ENCODE measurements at places on chromosomes 6 and 20.

DNA sequence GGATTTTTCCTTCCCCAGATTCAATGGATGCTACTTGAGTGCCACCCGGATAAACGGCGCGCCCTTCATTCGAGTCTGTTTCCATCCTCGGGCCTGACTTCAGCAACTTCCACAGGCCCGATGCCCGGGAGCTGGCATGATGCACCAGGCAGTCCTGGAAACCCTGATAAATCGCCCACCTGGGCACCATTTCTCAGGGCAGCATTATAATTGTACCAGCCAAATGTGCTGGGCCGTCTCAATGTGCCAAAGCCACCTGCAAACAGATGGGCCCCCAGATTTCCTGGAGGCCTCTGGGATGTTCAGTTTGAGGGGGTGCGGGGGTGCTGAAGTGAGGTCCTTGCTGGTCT is 65.8 kb downstream of the NOL4L start:
- no peak for DNase-seq

GRCh38 chr6:129276986-129277385 is 394.0 kb downstream of the LAMA2 start:
- DNase-seq, result no peak

- DNase-seq, result no peak
Measured at GRCh38 chr20:25380945-25381614, 9.6 kb downstream of the ABHD12 start.

DNA sequence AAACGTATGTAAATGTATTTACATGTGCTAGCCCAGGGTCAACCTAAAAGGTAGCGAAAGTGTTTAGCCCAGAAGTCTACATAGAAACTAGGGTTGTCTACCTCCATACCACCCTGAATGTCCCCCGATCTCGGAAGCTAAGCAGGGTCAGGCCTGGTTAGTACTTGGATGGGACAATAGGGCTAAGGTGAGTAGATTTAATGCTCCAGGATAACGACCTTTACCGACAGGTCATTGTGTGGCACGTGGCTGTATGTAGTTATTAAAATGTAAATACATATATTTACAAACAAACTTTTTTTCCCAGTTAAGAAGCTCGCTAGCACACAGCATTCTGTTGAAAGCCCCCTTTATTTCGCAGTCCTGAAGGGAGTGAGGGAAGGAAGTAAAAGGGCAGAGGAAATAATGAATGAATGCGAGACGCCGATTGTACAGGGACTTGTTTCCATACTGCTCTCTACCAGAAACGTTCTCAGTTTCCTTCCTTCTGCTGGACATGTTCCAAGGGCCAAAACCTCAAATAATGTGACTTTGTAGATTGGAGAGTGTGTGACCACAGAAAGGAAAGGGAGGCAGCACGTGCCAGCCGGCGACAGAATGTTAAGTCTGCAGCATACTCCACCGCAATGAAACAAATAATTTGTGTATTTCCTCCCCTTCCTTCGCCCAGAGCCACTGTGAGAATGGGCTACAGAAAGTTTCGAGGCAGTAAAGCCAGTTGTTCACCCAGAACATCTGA is 612 bp downstream of the ADAT2 start:
- DNase-seq, result no peak

DNA sequence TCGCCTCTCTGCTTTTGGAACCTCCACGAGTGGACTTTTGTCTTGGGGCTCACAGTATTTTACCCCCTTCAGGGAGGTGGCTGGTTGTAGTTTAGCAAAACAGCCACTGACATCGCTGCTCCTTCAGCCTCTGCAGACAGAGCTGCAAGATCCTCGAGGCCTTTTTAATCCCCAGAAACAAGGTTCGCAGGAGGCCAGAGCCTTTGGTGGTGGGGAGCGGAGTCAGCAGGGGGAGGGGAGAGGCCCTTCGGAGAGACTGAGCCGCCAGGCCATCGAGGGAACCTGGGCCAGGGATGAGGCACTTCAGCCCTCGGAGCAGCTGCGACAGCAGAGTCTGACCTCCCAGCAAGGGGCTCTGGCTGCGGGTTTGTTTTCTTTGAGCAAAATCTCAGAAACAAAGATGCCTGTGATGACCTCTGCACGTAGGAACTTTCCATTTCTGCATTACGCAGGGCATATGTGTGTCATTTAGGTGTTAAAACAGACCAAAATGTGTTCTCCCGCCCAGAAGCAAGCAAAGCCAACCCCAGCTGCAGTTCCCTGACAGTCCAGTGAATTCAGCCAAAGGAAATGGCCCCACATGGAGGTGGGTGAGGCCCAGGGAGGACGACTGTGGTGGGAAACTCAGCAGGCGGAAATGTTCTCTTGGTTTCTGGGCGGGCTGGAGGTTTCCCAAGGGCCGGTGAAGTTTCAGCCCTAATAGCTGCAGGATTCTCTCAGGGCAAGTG is 171.2 kb upstream of the SULF2 start:
- DNase-seq, result no peak

DNA sequence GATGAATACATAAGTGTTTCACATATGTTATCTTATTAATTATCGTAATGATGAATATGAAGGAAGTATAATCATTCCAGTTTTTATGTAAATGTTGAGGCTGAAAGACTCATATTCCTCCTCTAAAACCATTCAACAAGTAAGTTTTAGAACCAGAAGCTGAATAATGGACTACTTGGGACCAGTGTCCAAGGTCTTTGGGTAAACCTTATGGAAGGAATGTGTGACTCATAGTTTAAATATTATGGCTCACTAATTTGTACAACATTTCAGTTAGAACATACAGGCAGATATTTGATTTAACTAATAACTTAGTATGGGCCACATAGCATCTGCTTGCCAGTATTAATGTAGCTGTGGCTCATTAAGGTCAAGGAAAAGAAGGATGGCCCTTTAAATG is 209.6 kb downstream of the TFAP2B start:
- peak; percentile 34 for DNase-seq

GRCh38 chr6:22132656-22133055 is 164.2 kb downstream of the PRL start:
- no peak for DNase-seq

- no peak for DNase-seq
Measured at GRCh38 chr20:44523746-44524145, 1.9 kb upstream of the SERINC3 start.

DNA sequence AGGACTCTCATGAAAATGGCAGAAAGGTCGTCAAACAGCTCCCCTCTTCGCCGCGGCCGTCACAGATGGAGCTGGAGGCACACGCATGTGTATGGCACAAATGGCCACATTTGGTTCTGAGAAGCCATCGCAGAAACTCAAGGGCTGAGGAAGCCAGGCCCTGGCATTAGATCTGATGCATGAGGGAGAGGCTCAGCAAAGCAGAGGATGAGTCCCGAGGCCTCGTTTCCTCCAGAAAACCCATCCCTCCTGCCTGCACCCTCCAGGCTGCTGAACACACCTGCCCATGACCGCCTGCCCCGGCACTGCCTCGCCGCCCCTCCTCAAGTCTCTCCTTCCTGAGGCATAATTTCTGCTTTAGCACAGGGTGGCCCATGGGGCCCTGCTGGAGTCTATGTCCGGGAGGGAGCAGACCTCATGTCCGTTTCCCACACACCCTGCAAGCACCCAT is 240.3 kb downstream of the DLL1 start:
- DNase-seq, result no peak

GRCh38 chr20:20551409-20551808 is 161.0 kb downstream of the RALGAPA2 start:
- no peak for DNase-seq

DNA sequence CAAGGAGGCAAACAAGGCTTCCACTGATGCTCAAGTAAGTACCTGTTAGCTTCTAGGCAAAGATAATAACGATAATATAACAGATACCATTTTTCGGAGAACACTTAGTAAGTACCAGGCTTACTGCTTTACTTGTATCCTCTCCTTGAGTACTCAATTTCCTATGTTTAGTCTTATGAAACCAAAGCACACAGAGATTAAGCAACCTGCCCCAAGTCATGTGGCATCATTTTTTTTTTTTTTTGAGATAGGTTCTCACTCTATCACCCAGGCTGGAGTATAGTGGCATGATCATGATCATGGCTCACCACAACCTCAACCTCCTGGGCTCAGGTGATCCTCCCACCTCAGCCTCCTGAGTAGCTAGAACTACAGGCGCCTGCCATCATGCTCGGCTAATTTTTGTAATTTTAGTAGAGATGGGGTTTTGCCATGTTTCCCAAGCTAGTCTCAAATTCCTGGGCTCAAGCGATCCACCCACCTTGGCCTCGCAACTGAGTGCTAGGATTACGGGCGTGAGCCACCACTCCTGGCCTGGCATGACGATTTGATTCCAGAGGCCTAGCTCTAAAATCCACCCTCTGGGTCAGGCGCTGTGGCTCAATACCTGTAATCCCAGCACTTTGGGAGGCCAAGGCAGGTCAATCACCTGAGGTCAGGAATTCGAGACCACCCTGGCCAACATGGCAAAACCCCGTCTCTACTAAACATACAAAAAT is 14.0 kb downstream of the SPAG4 start:
- DNase-seq, result no peak

- no peak for DNase-seq
Measured at GRCh38 chr20:34435589-34435988, 72.5 kb downstream of the ITCH start.

- peak; percentile 74 for DNase-seq
Measured at GRCh38 chr6:150403458-150404246, 34.8 kb downstream of the IYD start.

DNA sequence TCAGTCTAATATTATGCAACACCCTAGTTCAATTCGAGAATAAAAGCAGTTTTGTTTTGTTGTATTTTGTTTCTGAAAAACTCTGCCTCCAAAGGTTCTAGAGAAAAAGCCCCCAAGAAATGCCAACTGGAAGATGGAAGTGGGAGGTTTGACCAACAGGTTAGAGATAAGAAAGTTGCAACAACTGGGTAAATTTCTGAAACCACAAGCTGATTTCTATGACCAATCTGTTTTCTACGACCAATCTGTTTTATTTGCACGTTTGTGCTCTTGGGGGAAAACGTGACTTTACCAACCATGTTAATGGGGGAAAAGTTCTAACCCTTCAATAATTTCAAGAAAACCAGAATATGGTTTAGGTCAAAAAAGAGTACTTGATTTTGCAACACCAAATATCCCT is 173.2 kb downstream of the PDE7B start:
- DNase-seq, result no peak

DNA sequence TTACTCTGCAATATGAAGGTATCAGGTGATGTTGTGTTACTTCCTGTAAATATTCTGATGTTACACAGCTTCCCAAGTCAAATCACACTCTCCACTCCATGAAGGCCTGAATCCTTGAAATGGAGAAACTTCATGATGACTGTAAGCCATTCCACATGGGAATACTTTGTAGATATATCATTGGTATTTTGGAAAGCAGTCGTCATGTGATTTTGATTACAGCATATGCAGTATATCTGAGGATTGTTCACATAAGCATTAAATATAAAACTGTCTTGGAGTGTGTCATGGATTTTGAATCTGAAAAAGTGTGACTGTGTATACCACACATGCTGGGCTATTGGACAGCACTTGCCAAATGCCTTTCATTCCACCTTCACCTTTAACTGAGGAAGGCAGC is 118.3 kb upstream of the EXOC2 start:
- DNase-seq, result no peak

GRCh38 chr6:161151059-161151645 is 122.7 kb downstream of the AGPAT4 start:
- DNase-seq, result no peak

GRCh38 chr6:111703723-111704122 is 98.0 kb upstream of the TRAF3IP2 start:
- no peak for DNase-seq

GRCh38 chr6:5866547-5867051 is 140.1 kb downstream of the NRN1 start:
- DNase-seq, result peak; percentile 15

DNA sequence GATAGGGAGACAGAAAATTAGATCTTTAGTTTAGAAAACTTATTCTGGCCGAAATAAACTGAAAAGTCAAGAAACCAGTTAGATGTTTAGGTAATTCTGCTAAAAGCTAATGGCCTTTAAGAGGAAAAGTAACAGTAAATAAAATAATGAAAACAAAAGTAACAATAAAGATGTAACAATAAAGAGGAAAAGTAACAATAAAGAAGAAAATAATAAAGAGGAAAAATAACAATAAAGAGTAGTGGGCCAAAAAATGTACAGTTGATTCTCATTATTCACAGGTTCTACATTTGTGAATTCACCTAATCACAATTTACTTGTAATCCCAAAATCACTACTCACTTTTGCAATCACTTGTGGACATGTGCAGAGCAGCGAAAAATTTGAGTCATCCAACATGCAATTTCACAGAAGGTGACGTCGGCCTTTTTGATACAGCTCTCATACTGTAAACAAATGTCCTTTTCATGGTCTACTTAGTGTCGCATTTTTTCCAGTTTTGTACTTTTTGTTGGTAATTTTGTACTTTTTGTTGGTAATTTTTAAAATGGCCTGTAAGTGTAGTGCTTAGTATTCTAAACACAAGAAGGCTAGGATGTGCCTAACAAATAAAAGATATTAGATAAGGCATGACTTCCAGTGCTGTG is 24.0 kb downstream of the HBS1L start:
- DNase-seq, result no peak

GRCh38 chr6:157946865-157947532 is 34.7 kb upstream of the SYNJ2 start:
- DNase-seq, result no peak

GRCh38 chr6:125120054-125120590 is 33.5 kb upstream of the TPD52L1 start:
- no peak for DNase-seq

DNA sequence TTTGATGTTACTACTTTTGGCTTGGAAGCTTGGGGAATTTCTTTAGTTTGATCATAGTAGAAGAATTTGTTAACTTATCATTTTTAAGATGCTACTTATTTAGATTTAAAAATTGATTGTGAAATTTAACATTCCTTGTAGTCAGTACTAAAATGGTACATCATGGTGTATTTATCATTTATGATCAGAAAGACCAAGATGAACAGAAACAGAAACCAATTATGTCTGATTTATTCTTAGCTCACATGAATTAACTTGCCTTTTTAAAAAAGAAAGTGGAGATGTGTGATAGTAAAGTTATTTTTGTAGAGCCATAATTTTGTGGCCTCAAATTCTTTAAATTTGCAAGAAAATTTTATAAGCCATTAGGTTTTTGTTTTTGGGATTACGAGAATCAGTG is 77.6 kb downstream of the LIN28B start:
- DNase-seq, result no peak

DNA sequence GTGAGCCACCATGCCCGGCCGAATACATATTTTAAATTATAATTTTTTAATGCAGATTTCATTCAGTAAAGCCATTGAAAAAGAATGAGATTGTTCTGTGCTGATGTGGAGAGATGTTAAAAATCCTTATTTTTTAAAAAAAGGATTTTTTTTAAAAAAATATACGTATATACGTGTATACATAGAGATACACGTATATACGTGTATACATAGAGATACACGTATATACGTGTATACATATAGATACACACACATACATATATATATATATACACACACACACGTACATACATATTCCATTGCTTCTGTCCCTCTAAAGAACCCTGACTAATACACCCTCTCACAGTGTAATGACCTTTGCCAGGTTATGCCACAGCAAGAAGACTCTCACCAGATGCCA is 23.8 kb upstream of the TBC1D7 start:
- DNase-seq, result no peak

DNA sequence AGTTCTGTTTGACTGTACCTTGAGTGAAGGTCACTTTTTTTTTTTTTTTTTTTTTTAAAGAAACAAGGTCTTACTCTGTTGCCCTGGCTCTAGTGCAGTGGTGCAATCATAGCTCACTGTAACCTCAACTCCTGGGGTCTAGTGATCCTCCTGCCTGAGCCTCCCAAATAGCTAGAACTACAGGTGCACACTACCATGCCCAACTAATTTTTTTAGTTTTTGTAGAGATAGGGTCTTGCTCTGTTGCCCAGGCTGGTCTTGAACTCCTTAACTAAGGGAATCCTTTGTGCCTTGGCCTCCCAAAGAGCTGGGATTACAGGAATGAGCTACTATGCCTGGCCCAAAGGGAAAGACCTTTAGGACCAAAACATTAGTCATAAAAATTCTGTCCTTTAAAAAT is 413.7 kb downstream of the CDKAL1 start:
- no peak for DNase-seq

Data from HS-5 (cell line).